ENCODE measurements at places on chromosomes 16 and 17. TPM values are rescaled to one million over a fixed set of nuclear protein-coding genes. Genes with fewer than 3 reads are reported as not detected.

Gene MED13
- 68.8 TPM for total RNA-seq

Gene EPX
- total RNA-seq = not detected

Gene VMO1
- 0.29 TPM for total RNA-seq

Gene KDM6B
- 12.3 TPM for total RNA-seq

GRCh38 chr17:40329839-40330794 is 21.1 kb downstream of the RARA start:
- DNase-seq = peak; percentile 65

GRCh38 chr16:27254262-27254811 is 14.2 kb downstream of the NSMCE1 start:
- no peak for DNase-seq

- no peak for DNase-seq
These were observed 6.7 kb upstream of the LPO start for GRCh38 chr17:58231641-58232040.

DNA sequence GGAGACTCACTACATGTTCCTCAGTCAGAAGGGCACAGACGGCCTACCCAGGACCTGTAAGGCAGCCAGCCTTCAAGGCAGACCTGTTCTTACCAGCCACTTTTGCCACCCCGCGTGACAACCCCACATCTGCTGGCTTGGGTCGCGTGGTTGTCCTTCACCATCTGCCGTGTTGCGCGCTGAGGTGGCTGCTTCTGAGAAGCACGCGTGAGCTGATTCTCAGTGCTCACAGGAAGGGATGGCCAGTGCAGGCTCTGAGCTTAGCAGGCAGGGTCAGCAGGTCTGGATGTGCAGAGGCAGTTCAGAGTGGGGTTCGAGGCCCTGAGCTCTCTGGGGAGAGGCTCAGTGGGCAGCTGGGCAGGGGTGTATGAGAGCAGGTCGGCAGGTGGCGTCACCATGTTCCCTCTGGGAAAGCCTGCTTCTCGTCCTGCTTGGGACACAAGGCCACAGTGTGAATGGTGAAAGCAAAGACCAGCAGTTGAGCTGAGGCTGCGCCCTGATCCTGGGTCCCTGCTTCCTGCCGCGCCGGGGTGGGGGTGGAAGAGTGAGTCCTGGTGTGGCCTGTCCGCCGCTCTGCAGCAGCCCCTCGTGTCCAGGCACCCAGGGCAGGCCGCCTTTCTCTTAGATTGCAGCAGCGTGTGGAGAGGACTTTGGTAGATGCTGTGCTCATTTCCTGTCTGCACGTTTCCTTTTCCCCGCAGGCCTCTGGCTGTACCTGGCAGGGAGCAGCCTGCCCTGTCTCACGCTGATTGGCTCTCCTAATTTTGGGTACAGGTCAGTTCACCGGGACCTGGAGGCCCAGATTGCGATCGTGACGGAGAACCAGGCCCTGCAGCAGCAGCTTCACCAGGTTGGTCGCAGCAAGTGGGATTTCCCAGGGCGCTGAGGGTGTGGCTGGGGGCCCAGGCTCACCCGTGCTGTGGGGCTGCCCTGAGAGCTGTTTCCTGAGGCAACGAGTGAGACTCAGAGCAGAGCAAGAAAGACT is 36.0 kb downstream of the PGS1 start:
- DNase-seq = peak; percentile 49

- peak; percentile 94 for DNase-seq
These were observed 1.0 kb downstream of the IRX3 start for GRCh38 chr16:54285414-54286089.

GRCh38 chr16:48576927-48577326 is 33.1 kb downstream of the N4BP1 start:
- DNase-seq = peak; percentile 42

DNA sequence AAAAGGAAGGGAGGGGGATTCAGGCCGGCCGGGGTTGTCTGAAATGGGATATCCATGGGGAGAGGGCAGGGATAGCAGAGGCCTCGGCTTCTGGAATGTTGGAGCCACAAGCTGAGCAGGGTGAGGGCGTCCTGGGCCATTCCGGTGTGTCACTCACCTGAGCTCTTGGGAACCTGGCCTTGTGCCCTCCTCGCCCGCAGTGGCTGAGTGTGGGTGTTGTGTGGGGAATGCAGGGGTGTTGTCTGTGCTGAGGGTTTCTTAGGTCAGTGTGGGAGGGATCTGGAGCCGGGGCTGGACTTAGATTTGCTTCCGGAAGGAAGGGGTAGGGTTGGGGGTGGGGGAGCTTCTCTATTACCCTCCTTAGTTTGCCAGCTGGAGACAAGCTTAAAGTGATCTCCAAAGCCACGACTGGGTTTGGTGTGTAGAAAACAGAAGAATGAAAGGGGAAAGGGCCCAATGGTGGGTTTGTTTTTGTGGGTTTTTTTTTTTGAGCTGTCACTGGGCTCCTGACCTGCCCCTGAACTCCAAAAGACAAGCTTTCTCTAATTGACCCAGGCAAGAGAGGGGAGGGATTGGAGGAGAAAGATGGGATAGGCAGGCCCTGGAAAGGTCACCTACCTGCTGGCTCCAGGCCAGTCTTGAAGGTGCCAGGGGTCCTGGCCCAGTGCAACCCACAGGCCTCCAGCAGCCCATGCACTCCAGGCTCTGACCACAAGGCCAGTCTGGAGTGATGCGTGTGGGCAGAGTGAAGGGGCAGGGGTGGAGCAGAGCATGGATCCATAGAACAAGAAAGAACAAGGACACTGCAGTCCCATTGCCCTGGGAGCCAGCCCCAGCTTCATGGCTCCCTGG is at the start of gene SULT1A2:
TSS of gene SULT1A2 (minus strand) at position 211 of the 852 bp plus-strand sequence. CDS start 1,120 bp downstream, outside the sequence.
- DNase-seq = peak; percentile 66

DNA sequence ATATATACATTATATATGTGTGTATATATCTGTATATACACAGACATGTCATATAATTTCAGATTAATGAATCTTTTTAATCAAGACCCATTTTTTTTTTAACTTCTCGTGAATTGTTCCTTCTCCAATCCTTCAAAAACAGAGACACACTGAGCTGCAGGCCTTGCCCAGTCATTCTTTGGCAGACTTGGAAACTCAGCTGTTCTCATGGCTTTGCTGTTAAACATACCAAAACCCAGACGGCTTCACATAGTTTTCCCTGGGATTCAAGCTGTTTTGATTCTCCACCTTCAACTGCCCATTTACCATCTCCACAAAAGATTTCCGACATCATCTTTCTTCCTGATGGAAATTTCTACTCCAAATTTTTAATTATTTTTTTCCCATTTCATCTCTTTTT is 148.7 kb downstream of the KCNJ2 start:
- no peak for DNase-seq

DNA sequence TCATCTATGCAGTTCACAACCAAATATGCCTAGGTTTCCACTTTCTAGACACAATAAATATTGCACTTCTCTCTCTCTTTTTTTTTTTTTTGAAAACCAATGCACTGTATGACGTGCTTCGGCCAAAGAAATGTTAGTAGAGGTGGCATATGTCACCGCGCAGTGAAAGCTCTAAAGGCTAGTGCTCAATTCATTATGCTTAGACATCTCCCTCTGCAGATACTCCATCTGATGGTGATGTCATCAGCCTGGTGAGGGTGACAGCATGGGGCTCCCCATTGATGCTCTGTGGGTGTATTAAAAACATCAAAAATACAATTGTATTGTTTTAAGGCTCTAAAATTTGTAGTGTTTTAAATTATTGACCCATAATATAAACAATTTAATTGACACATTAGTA is 608.8 kb upstream of the C16orf82 start:
- no peak for DNase-seq

GRCh38 chr16:17424771-17425170 is 46.0 kb downstream of the XYLT1 start:
- no peak for DNase-seq

- DNase-seq = no peak
These were observed 55.2 kb downstream of the MSI2 start for GRCh38 chr17:57311281-57312216.

DNA sequence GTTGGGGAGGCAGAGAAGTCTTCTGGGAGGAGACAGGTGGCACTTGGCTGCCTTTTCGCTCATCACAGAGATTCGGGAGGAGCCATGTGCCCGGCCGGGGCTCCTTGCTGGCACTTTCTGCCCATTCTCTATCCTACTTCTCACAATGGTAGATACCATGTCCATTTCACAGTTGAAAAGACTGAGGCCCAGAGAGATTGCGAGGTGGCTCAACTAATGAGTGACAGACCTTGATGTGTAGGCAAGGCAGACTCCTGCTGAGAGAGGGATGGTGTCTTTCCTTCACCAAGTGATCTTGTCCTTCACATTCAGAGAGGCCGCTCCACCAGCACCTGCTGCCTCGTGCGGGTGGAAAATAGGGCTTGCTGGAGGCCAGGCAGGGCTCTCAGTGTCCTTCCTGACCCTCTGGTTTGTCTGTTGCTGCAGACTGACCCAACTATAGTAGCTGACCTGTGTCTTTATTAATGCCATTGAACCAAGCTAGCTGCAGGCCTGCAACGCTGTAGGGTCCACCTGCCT is 42.1 kb downstream of the MPRIP start:
- no peak for DNase-seq

DNA sequence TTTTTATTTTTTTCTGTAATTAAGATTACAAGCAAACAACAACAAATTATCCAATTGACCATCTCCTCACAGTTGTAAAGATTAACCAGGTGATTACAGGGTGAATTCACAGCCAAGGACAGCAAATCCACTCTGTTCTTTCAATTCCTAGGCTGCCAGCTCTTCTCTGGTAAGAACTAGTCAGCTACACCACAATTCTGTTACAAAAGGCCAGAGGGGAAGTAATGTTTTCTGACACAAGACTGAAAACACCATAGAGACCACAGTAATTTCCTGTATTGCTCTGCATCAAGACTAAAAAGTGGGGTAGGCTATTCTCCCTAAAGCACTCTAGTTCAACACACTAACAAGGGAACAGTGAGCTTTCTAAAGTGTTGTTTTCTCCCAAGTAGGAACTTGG is 10.6 kb downstream of the CA10 start:
- DNase-seq = no peak

DNA sequence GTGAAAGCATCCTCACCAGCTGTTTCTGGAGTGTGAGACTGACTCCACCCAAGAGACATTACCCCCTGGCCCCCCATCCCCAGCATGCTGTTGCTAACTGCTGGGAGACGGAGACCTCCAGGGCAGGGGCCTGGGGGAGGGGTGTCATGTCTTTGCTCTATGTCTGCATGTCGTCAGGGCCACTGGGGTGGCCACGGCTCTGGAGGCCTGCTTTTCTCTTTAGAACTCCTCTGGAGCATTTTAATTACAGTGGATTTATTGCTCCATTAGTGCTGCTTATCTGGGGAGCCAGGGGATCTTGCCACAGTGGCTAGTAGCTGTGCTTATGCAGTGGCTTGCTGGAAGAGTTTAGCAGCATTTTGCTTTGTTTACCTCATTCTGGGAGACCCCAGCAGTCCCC is 32.3 kb downstream of the CLEC16A start:
- DNase-seq = no peak

- DNase-seq = peak; percentile 37
These were observed 417.0 kb upstream of the HSBP1 start for GRCh38 chr16:83390759-83391158.

DNA sequence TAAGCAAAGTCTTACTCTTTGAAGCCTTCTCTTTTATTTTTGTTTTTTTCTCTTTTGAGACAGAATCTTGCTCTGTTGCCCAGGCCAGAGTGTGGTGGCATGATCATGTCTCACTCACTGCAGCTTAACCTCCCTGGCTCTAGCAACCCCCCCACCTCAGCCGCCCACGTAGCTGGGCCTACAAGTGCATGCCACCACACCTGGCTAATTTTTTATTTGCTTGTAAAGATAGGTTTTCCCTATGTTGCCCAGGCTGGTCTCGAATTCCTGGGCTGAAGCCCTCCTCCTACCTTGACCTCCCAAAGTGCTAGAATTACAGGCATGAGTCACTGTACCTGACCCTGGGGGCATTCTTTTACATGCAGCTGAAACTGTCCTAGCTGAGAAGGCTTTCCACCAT is 154.7 kb downstream of the PRKCB start:
- no peak for DNase-seq

- no peak for DNase-seq
These were observed 5.9 kb upstream of the CORO6 start for GRCh38 chr17:29628644-29629043.

GRCh38 chr16:61909074-61909473 is 127.2 kb downstream of the CDH8 start:
- DNase-seq = no peak

DNA sequence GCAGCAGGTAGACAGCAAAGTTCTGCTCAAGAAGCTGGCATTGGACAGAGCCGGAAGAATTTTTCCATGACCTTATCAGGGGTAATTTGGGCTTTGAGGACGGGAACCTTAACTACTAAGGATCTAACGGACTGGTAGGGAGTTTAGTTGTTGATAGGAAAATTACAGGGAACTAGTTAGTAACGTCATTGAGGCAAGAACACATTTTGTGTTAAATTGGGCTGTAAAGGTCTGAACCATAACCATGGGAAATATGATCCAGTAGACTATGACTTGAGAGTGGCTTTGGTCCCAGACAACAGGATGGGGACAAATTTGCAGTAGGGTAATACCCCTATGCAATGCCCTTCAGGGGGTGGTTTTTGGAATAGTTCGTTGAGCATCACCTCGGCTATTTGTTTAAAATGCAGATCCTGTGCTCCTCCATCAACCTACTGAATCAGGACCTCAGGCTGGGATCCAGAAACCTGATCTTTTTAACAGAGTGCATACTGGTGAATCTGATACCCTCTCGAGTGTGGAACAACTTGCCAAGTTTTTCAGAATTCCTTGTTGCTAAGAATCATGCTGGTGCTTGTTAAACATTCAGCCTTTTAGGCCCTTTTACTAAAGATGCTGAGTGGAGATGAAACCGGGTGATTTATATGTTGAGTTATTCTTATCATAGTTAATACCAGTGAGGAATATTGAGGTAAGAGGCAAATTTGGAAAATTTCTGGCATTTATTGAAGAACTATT is 255.1 kb downstream of the MAP2K6 start:
- no peak for DNase-seq

GRCh38 chr17:76593384-76593826 is 7.7 kb upstream of the ST6GALNAC2 start:
- no peak for DNase-seq

GRCh38 chr16:11138022-11138768 is 117.8 kb downstream of the SOCS1 start:
- DNase-seq = no peak

- DNase-seq = no peak
These were observed 2.9 kb downstream of the PERCC1 start for GRCh38 chr16:1433756-1434155.

GRCh38 chr16:69830534-69831211 is 68.5 kb downstream of the WWP2 start:
- no peak for DNase-seq

DNA sequence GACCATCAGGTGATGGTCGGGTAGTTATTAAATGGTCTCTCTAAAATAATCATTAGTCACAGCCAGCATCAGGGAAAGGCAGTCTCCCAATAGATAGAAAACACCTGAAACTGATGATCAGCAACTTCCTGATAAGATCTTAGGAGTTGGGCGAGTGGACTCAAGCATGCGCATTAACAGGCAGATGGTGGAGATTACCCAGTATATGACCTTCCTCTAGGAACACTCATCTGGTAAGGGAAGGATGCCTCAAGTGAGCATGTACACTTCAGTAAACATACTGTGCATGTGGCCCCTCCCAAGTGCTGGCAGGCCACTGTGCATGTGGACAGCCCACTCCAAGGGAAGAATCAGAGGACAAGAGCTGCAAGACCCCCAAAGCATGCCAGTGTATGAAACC is 105.9 kb downstream of the ABCC12 start:
- DNase-seq = no peak

- DNase-seq = peak; percentile 35
These were observed 6.5 kb downstream of the DLX4 start for GRCh38 chr17:49975531-49975930.

Measured in osteoblast (primary cell).